Small intestine (tissue), 16 donors: ENCODE measurements at places on chromosomes 2 and 18.

DNA sequence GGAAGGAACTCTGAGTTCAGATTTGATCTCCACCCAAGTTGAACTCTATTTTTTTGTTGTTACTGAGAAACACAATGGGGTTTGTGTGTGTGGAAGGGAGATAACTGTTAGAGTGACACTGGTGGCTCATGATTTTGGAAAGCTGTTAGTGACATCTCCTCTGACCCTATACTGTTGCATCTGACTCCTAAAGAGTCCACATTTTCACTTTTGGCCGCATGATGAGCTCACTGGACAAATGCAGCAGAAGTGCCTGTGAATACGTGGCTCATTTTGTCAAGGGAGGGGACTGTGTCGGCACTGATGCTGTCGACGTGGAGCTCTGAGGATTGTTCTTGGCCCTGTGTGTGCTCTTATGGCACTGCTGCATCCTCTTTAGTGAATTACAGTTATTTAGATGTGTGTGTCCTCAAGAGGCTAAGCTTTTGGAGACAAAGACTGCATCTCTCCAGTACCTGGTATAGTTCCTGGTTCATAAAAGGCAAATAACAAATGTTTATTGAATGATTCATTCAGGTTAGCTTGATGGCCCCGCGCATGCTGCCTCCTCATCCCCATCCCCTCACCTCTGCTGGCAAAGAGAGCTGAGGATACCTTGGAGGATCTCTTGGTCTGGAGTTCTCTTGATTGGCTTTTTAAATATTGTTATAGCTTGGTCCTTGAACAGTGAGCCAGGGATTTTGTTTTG lies 135.4 kb downstream of the PHLPP1 start:
- DNase-seq: no peak

DNA sequence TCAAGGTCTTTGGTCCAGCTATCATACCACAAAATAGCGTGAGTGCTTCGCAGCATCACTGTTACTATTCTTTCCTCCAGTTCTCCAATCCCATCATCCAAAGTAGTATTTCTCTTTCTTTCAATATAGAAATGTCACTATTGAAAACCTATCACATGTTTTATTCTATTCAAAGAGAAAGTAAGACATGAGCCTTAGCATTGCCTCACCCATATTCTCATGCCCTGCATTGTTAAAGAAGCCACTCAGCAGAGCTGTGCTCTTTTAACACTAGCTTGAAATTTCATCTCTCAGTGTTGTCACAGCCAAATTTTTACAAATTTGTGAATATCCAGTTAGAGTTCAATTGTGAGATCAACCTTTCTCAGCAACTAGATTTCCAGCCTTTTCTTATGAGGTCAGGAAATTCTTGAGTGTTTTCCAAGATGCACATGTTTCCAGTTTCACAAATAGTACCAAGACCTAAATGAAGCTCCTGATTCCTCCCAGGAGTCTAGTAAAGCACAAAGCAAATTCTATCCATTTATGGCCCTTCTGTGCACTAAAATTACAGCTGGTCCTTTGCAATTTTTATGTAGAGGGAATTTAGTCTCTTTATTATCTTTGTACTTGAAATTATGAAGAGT lies 343.7 kb downstream of the SPAG16 start:
- no peak for DNase-seq

DNA sequence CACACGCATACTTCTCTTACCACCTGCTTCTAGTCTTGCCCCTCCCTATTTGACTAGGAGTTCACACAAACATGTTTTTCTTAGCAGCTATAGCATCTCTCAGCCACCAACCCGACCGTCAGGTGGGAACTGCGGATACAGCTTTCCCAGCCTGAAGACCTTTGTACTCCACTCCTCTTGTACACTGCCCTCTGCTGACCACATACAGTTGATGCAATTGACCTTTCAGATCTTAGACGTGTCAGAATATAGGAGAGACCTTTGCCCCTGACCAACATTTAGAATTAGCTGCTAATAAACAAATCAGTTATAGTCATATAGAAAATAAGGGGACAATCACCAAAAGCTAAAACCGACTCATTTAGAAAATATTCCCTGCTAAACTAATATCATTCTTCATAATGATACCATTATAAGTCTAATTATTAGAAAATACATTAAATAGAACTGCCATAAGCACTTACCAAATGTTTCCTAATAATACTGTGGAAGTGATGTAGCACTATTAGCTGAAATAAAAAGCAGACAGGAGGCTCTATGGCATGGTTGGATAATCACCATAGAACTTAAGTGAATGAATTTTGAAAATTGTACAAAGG lies 208.4 kb downstream of the RAD51AP2 start:
- peak; percentile 59 for DNase-seq

DNA sequence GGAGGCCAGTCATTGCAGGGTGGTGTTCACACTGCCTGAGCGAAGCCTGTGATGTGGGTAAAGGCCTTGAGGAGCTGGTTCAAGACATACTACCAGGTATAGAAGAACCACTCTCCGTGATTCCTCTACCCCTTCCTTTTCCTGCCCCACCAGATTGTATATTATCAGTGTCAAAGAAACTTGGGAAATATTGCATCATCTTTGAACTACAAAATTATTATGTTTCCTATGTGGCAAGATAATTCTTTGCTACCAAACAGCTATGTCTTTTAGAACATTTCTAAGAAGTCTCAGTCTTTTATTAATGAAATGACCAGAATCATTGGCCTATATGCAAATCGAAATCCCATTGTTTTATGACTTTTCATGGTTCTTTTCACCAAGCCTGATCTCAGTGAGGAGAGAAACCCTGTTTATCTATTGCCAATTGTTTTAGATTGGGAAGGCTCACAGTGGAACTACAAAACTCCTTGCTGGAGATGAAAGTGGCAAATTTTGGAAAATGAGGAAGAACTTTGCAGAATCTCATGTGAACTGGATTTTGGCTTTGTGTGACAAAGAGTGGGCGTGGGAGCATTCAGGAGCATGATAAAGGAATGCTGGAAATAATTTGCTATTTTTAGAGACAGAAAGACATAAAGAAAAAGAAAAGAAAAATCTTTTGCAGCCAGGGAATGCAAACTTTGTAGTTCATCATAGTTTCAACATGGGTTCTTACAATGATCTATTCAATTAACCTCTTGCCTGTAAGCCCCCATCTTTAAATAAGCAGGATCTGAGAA lies 286.9 kb downstream of the INSIG2 start:
- DNase-seq: no peak

DNA sequence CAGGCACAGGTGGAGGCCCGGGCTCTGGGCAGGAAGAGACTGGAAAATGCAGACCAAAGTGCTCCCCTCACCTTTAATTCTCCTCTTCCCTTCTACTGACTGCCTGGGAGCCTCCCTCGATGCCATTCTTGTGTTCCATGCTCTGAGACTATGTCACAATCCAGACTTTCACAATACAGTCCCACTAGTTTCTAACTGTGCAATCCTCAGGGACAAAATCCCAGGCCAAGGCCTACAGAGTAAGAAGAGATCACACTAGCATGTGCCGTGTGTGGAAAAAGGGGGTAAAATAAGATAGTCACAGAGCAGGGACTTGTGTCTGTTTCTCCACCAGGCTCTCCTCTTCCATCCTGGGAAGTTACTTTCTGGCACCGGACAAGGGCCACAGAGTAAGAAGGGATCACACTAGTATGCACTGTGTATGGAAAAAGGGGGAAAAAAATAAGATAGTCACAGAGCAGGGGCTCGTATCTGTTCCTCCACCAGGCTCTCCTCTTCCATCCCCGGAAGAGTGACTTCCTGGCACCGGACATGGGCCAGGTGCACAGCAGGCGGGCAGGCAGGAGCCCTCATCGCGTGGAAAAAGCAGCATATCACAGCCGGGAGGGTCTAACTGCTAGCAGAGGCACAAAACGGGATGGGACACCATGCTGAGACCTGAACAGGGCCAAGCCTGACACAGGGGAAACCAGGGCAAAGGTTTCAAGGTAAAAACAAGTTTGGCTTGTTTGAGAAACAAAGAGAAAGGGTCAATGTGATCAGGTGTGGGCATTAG lies 9.6 kb downstream of the CYB5A start:
- DNase-seq: peak; percentile 72

DNA sequence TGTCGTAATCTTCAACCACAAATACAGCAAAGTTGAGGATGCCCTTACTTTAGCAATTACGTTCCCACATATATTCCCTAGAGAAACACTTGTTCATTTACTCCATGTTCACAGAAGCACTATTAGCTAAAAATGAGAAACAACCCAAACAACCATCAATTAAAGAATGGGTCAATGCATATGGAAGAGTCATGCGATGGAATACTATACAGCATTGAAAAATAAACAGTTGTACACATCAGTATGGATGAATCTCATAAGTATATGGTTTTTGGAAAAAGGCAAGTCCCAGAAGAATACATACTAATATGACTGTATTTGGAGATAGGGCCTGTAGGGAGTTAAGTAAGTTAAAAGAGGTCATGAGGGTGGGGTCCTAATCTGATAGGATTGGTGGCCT lies 6.3 kb downstream of the GPR148 start:
- DNase-seq: no peak

DNA sequence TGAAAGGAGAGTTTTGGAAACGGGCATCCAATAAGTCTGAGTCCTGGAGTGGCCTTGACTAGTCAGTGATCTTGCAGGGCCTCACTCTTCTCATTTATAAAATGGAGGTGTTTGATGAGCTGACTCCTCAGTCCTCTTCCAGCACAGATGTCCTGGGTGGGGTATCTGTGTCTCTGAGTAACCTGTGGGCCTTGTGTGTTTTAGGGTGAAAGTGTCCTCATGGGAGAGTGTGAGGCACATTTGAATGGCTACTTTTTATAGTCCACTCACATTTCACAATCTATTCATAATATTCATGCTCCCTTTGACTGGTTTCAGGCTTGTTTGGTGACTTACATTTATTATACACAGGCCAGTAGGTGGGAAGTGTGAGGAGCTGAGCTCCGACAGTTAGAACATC lies 106.4 kb upstream of the CELF4 start:
- DNase-seq: no peak

DNA sequence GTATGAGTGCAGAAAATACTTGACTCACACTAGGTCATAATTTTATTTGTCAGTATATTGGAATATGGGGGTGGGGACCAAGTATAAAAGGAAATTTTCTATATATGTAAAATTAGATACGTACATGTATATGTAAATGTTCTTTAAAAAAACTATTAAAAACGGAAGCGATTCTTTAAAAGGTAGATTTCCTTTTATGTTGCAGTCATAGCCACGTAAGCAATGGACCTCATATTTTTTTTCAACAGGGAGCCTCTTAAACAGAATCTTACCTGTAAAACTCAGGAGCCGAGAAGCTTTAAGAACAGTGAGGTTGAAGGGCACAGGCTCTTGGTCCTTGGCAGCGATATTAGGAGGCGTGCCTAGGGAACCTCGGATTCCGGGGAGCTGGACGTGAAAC lies 3.3 kb downstream of the RHBDD1 start:
- DNase-seq: no peak

DNA sequence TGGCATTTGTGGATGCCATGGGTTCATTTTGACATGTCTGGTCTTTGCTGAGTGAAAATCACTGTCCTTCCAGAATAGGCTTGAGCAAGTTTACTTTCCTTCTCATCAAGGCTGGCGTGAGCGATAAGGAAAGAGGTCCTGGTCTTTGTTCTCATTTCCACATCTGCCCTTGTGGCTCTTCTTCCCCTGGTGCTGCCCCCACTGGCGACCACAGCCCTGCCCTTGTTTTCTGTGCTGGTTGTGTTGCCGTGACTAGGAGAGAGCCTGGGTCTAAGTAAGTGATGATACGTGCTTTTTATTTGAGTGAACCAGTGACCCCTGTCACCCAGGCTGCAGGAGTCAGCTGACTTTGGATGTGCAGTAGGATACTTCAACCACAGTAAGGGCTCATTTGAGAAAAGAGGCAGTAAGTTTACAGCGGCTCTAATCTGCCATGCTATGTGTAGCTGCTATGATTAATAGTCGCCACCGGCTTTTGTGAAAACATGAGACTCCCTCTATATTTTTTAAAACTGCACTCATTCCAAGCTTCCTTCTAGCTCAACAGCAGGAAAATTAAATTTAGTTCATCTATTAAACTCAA lies 441.7 kb downstream of the RNF144A start:
- DNase-seq: no peak

GRCh38 chr2:194745557-194746146 lies 911.4 kb upstream of the SLC39A10 start:
- no peak for DNase-seq
